ENCODE measurements at places on chromosomes 12 and 14. TPM values are rescaled to one million over a fixed set of nuclear protein-coding genes. Genes with fewer than 3 reads are reported as not detected.

The RNASE7 gene
- total RNA-seq, result 2.2 TPM

The LRIG3 gene
- total RNA-seq, result 57.9 TPM

The KIF26A gene
- total RNA-seq, result 1.7 TPM

The PRKAB1 gene
- total RNA-seq, result 8.8 TPM

The SRGAP1 gene
- total RNA-seq, result 6.0 TPM

The HOXC12 gene
- not detected for total RNA-seq

Data from airway epithelial cell (primary cell).